ENCODE measurements at places on chromosomes 5 and 9.

DNA sequence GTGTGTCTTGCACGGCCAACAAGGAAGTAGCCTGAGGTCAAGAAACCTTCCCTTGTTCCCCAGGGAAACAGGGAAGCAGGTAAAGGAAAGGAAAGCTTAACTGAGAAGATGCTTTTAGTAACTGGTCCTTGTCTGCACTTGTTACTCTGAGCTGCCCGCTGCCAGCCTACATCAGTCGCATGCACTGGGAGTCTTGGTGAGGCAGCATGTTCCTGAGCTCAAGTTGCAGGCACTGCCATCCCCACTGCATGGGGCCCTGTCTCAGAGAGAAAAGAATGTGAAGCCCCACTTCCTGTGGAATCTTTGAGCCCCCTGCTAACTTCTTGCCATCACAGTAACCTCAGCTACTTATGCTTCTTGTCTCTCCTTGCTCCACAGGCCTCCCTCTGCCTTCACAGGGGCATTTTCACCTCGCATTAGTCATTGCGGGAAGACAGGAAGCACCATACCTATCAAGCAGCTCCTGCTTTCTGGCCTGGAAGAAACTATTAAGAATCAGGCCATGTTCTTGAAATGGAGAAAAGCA lies 344.1 kb upstream of the ADAMTSL1 start:
- no peak for DNase-seq

- DNase-seq, result no peak
These were observed 1.0 kb upstream of the ERCC6L2 start for GRCh38 chr9:95874303-95874988.

DNA sequence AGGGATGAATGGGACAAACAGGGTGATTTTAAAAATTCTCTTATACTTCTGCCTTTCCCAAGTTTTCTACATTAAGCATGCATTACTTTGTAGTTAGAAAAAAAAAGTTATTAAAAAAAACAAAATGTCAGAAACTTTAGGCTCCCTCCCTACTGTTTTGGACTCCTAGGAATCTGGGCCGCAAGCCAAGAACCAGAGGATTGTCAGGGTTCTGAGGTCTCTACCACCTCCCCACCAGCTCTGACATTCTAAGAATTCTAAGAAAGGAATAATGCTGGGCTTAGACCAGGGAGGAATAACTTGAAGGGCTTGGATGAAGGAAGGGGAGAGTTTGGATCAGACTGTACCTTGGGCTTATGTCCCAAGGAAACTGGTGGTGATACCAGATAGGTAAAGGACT lies 1.1 kb upstream of the ARHGEF39 start:
- no peak for DNase-seq

GRCh38 chr5:181215997-181216989 lies 6.8 kb upstream of the TRIM41 start:
- DNase-seq, result no peak

DNA sequence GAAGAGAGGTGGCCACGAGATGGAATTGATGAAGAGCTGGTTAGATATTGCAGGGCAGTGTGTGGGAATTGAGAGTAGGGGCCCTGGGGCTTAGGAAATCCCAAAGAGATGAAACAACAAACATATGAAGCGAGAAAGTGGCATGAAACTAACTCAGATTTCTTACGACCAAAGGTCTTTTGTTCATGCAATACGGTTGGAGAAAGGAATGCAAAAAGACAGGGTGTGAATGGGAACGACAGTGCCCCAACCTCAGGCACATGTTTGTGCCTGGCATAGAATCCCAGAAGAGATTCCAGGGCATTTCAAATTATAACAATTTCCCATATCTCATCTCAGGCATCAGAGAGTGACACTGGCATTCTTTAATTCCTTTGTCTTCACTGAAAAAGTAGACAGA lies 199.2 kb downstream of the ACTL7B start:
- no peak for DNase-seq

- peak; percentile 51 for DNase-seq
These were observed 603.8 kb downstream of the TLE4 start for GRCh38 chr9:80175286-80176150.

GRCh38 chr5:143316844-143317631 lies 86.4 kb downstream of the NR3C1 start:
- no peak for DNase-seq

- DNase-seq, result no peak
These were observed 305.5 kb downstream of the DMRT2 start for GRCh38 chr9:1355656-1356055.

GRCh38 chr9:120336021-120336752 lies 243.8 kb downstream of the CDK5RAP2 start:
- DNase-seq, result peak; percentile 18

GRCh38 chr9:123478160-123478559 lies 122.2 kb downstream of the CRB2 start:
- DNase-seq, result no peak

DNA sequence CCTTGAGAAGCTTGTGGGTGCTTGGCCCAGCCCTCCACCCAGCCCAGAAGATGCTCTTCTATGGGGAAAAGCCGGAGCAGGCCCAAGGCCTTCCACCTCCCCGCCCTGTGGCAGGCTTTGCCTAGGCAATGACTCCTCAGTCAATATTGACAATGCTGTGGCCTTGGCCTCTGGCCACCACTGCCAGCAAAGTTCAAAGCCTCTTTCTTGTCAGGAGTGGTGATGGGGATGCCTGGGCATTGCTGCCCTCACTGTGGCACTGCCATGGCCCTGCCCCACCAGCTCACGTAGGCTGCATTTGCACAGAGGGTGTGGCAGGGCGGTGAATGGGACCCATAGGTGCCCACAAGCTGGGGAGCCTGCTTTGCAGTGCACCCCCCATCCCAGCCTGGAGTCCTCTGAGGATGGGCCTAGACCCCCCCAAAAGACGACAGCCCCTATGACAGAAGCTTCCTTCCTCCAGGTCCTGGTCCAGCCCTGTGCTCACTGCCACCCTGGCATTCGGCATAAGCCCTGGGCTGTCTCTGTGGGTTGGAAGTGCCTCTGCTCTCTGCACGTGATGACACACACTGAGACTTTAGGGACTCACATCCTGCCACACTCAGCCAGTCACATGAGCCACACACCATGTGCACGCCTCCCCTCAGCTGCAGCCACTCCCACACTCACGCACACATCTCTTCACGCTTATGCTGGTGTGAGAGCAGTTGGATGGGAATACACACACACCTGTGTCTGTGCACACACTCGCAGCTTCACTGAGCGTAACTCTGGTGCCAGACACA lies 31.1 kb downstream of the MORN5 start:
- DNase-seq, result no peak

- DNase-seq, result no peak
These were observed 17.0 kb downstream of the CTSL start for GRCh38 chr9:87742813-87743428.

- DNase-seq, result no peak
These were observed 153.6 kb downstream of the TRIO start for GRCh38 chr5:14296533-14297331.

- DNase-seq, result no peak
These were observed 312.8 kb downstream of the NDUFS4 start for GRCh38 chr5:53873235-53873634.

GRCh38 chr9:116837018-116837989 lies 150.2 kb downstream of the TRIM32 start:
- no peak for DNase-seq

- DNase-seq, result peak; percentile 7
These were observed 95.9 kb downstream of the FBXO4 start for GRCh38 chr5:42020788-42021530.

- no peak for DNase-seq
These were observed 35.6 kb downstream of the FCHO2 start for GRCh38 chr5:72991394-72991793.

DNA sequence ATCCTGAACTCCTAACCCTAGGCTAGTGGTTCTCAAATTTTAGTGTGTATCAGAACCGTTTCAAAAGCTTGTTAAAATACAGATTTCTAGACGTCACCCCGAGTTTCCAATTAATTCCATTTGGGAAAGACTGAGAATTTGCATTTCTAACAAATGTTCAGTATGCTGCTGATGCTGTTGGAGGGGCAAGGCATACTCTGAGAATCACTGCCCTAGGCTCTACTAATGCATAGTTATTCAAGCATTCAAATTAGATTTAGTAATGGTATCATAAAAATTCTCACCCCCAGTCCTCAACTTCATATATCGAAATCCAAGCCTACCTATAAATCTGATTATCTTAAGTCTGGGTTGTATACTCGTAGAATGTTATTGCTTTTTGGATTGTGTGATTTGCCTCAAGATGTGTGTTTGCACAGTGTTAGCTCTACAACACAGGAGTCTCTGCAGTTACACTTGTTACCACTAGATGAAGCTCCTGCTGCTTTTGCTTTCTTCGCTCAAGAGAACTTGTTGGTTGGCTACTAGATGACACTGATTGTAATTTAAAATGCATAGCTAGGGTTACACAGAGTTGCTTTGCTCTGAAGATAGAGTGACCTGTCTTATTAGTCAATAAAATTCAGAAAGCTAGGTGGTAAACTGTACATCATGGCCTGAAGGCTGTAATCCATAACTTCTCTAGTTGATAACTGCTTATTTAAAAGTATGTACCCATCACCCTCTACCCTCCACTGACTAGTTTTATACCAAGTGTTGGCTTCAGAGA lies 7.5 kb upstream of the ERAP2 start:
- DNase-seq, result peak; percentile 83

DNA sequence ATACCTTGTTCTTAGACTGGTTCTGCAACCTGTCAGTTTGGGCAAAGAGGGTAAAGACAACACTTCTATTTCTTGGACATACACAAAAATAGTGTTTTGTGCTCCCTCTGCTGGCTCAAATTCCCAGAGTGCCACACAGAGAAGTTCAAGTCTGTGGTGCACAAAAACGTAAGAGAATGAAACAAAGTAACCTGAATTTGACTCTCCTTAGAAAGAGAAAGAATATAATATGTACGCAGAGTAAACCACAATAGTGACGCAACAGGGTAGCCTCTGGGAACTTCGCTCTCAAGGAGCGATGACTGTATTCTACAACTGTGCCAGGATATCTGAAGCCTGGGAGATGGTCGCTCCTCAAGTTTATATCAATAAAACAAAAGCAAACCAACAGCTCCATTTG lies 18.5 kb downstream of the DDX31 start:
- DNase-seq, result peak; percentile 98

- DNase-seq, result no peak
These were observed 254.8 kb upstream of the IRX4 start for GRCh38 chr5:2137444-2138050.

GRCh38 chr5:146520731-146521130 lies 4.7 kb upstream of the GPR151 start:
- DNase-seq, result no peak

GRCh38 chr5:9617221-9617620 lies 12.9 kb downstream of the TAS2R1 start:
- DNase-seq, result no peak

GRCh38 chr5:167720676-167721260 lies 570.7 kb upstream of the WWC1 start:
- DNase-seq, result peak; percentile 84

GRCh38 chr9:93947409-93948070 lies 7.6 kb downstream of the BARX1 start:
- no peak for DNase-seq

- DNase-seq, result no peak
These were observed 63.9 kb downstream of the SERINC5 start for GRCh38 chr5:80191991-80192398.

DNA sequence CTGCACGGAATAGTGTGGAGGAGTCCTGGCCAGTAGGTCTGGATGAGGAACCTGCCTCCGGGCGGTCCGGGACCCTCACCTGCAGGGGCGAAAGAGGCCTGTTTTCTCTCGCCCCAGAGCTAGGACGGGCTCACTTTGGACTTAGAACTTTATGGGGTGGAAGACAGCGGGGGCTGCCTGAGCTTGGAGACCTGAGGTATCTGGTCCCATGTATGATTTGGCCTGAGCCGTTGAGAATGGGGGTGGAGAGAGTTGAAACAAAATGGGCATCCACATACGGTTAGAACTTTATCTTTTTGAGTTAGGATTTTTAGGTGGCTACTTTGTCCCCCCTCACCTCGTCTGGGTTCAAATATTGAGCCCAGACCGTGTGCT lies 681 bp upstream of the ETF1 start:
- DNase-seq, result peak; percentile 85

DNA sequence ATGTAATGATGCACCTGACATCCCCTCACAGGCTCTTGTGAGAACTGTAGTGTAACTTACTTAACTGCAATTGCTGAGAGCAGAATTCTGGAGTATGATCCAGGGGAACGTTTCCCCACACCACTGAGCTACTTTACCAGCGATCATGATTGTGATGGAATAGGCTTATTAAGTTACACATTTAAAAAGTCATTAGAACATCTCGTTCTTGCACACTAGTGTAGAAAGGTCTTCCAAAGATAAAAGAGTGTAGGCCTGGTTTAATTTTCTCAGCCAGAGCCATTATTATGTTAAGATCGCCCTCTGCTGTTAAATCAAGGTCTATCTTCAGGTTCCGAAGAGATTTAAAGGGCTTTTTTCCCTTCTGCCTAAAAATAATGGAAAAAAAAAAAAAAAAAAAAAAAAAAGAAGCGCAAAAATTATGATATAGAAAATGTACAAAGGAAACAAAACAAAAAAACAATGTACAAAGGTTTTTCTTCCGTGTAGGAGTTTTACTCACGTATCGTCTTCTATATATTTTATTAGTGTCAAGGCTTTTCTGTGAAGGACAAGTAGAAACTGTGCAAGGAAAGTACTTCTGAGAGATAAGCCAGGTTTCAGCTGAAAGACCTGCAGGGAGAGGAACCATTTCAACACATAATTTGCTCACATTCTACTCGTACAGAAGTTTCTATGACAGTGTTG lies 18.6 kb upstream of the MOB3B start:
- DNase-seq, result peak; percentile 56

- DNase-seq, result peak; percentile 47
These were observed 1.1 kb downstream of the KIF2A start for GRCh38 chr5:62306896-62307689.

DNA sequence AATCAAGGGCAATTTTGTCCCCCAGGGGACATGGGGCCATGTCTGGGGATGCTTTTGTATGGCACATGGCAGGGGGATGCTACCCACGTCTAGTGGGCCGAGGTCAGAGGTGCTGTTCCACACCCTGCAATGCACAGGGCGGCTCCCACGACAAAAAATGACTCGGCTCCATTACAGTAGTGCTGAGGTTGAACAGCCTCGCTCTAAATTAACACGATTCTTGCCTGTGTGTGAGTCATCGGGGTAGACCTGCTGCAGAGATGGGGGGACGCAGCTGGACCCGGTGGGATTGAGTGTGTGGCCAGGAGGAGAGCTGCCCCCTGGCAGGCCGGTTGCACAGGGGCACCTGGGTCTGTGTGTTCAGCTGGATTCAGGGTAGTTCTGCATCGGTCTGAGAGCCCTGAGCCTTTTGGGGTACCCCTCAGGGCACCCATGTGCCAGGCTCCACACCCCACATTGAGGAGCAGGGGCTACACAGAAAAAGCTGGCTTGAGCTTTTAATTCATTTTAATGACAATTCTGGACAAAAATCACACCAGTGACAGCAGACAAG lies 20.0 kb upstream of the COL5A1 start:
- DNase-seq, result no peak
